ENCODE measurements at places on chromosomes 2 and 18.

DNA sequence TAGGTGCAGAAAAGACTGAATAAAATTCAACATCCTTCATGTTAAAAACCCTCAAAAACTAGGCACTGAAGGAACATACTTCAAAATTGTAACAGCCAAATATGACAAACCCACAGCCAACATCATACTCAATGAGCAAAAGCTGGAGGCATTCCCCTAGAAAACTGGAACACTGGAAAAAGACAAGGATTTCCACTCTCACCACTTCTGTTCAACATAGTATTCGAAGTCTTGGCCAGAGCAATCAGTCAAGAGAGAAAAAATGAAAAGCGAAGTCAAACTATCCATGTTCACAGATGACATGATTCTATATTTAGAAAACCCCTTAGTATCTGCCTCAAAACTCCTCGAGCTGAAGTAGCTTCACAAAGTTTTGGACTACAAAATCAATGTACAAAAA is 282.3 kb downstream of the PID1 start:
- DNase-seq = no peak

DNA sequence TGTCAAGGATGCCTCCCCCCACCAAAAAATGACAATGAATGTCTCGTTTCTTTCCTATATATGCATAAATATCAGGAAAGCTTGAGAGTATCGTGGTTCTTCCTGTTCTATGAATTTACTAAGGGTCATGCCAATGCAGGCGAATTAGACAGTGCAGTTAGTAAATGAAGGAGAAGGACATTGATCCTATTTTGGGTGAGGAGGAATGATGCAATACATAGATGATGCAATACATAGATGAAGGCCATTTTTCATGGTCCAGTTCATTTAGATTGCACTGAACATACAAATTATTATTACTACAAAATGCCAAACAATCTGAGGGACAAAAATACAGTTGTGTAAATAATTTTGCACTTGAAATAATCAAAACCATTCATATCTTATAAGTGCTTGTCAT is 1265.0 kb downstream of the LRP1B start:
- no peak for DNase-seq

DNA sequence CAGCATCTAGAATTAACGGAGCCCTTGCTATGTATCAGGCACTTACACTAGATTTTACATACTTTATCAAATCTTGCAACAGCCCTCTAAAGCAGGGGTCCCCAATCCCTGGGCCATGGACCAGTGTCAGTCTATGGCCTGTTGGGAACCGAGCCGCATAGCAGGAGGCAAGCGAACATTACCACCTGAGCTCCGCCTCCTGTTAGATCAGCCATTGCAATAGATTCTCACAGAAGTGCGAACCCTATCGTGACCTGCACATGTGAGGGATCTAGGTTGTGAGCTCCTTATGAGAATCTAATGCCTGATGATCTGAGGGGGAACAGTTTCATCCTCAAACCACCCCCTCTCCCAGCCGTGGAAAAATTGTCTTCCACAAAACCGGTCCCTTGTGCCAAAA is 13.4 kb downstream of the DNAJB2 start:
- no peak for DNase-seq

DNA sequence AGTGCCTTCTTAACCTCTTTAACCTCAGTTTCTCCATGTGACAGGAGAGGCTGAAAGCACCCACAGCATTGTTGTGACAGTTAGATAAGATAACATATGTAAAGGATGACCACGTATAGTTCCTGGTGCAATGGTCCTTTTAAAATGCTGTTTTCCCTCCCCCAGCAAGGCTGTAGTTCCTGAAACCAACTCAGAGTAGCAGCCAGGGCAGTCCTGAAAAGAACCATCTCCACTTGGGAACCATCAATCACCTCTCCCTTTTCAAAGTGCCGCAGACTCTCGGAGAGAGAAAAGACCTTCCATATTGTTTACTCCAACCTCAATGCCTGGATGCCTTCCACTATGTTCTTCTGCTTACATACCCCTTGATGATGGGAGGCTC is 158.8 kb downstream of the DDX1 start:
- no peak for DNase-seq

- DNase-seq = no peak
Measured at GRCh38 chr2:64760128-64760527, 106.4 kb upstream of the SERTAD2 start.

DNA sequence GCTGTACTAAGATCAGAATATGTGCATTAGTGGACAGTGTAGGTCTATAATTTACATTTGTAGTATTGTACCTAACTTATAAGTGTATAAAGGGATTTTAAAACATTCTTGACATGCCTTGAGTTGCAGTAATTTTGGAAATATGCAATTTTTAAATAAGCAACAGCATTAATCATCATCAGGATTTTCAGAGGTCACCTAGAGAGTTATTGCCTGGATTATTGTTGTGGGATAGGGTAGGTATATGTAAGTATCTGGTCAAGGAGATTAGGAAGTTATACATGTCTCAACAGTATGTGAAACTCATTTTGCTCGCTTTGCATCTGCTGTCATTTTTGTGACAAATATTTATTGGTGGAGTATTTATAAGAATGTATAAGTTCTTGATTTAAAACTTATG is 184.2 kb downstream of the WDR7 start:
- no peak for DNase-seq

DNA sequence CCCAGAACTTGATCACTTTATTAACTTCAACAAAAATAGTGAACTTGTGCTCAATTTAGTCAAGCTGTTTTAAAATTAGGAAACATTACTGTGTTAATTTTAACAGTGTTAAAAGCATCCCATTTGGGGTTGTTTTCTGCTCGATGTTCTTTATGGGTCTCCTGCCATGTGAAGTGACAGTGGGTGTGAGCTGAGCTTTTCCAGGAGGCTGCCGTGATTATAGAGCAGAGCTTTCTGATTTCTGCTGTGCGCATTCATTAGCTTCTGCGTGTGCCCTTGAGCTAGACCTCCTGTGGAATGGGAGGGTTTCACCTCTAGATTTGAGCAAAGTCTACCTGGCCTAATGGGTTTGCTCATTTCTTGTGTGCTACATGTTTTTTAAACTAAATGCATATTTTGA is 121.5 kb downstream of the WDSUB1 start:
- DNase-seq = no peak

- DNase-seq = no peak
Measured at GRCh38 chr18:78144669-78145068, 834.9 kb upstream of the SALL3 start.

GRCh38 chr2:18980786-18981430 is 377.5 kb downstream of the OSR1 start:
- DNase-seq = no peak

- no peak for DNase-seq
Measured at GRCh38 chr2:37501113-37501512, 156.7 kb downstream of the QPCT start.

DNA sequence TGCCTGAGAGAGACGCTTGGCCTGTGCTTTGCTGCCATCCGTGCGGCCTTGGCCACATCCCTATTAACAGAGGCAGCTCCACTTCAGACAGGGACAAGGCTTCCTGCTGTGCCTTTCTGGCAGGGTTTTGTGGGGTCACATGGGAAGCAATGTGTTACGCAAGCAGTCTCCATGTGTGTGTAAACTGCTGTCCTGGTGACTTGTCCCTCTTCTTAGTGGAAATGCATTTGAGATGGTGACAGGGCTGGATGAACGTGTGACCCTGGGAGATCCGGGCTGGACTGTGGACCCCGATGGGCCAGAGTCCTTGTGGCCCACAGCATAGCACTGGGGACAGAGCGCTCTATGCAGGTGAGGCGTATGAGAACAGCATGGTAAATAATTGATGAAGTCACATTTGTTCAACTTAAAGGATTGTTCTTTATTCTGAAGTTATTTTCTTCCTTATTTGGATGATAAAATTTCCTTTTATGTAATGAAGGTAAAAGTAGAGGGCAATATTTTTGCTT is 23.2 kb downstream of the ASB1 start:
- DNase-seq = no peak

GRCh38 chr2:168147830-168148794 is 99.3 kb downstream of the STK39 start:
- DNase-seq = no peak

- DNase-seq = no peak
Measured at GRCh38 chr2:179711375-179711774, 150.0 kb downstream of the ZNF385B start.

DNA sequence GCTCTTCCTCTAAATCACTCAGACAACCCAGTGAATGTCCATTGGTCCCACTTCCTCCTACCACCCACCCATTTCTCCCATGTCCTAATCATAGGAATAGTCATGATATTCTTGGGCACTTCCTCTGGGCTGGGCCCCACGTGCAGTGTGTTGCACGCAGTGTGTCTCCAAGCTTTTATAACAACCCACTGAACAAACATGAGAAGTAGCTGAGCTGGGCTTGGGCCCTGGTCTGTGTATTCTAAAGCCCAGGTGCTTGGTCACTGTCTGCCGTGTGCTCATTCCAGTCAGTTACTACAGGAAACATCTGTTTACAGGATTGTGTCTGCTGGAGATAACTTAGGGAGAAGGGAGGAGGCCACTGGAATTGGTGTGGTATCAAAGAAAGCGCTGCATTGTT is 64.2 kb upstream of the THOC1 start:
- no peak for DNase-seq

DNA sequence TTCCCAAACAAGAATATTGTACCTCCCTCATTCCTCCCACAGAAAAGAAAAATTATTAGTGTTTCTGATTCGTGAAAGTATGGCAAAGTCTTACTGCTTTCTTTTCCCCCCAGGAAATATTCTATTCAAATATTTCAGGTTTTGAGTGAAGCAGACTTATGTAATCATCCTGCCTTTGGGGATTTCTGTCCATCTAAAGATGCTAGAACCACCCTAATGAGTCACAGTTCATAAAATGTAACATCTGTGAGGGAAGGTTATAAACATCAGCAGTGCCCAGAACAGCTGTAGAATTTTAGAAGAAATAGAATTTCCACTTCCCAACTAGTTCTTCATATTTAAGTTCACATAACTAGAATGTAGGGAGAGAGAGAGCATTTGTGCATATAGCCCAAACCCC is 39.0 kb downstream of the EEF1B2 start:
- no peak for DNase-seq

DNA sequence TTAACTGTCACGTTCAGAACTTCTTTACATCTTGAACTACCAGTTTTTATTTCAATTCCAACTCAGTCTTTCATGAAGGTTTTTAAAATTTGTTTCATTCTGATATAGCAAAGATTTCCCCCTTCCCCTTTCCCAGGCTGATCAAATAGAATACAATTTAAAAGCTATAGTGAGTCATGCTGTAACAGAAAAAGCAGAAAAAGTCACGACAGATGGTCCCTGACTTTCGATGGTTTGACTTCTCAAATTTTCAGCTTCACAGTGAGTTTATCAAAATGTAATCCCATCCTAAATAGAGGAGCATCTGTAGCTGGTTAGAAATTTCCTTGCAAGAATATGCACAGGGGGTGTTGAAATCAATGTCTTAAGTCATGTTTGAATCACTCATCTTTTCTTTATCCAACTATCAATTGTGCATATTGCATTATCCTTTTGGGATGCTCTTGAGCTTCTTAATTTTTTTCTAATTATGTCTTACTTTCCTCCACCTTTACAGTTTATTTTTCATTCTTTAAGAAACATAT is 500.3 kb downstream of the LRP1B start:
- DNase-seq = no peak

DNA sequence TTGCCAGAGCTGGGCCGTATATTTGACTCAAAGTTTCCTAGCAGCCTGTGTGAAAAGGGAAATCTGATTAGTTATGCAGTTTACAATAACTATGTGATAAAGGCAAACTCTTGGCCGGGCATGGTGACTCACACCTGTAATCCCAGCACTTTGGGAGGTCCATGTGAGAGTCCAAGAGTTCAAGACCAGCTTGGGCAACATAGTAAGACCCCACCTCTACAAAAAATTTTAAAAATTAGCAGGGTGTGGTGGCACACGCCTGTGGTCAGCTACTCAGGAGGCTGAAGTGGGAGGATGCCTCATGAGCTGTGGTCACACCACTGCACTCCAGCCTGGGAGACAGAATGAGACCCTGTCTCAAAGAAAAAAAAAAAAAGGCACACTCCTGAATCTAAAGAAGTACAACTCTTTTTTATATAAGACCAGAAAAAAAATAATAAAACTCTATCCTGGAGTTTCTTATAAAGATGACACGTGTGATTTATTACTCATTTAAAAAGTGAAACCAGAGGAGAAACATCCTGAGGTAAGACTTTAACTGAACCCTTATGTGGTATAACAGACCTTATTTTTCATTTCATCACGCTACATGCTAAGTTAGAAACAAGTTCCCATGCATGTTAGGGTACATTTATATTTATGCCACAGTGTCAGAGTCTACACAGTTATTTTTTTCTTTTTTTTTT is 32.6 kb upstream of the KCMF1 start:
- peak; percentile 23 for DNase-seq

GRCh38 chr2:106876699-106877098 is 9.3 kb downstream of the ST6GAL2 start:
- DNase-seq = no peak

DNA sequence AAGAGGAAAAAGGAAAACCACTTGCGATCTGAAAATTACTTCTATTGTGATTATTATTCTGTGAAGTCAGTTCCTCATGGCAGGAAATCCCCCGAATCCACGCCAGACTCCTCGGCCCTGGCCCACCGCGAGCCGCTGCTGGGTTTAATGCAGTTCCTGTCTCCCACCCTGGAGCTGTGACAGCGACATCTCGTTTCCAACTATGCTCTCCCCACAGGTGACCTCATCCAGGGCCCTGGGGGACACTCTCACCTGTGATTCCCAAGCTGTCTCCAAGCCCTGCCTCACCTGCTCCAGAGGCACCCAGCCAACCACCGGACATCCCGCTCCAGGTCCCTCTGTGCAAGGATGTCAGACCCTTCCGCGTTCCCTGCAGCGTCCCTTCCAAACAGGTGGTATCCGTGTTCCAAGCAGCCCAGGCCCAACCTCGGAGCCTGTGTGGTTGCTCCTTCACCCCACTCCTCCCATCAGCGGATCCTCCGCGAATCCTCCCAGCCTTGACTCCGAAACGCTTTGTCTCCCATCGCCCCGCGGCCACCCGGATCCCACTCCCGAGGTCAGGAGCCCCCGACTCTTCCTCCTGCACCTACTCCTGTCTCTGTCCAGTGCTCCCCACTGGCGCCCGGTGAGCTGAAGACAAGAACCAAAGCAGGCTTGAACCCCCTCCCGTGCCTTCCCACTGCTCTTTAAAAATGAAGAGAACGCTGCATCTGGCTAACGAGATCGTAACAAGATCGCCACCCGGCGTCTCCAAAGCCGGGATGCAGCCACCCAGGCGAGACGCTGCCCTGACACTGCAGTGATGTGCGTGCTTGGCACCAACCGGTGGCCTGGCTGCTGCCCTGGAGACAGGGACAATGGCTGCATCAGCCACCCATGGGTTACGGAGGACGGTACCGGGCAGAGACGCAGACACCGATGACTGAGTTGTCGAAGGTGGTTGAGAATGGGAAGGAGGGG is 96.5 kb downstream of the NDUFA10 start:
- no peak for DNase-seq

GRCh38 chr2:1055014-1055595 is 104.5 kb downstream of the SNTG2 start:
- DNase-seq = no peak

- no peak for DNase-seq
Measured at GRCh38 chr2:225272173-225272572, 127.3 kb upstream of the NYAP2 start.
